ENCODE measurements at places on chromosomes 1 and 21.

- DNase-seq: no peak
Measured at GRCh38 chr1:205371871-205372660, 15.3 kb upstream of the KLHDC8A start.

- no peak for DNase-seq
Measured at GRCh38 chr1:183757061-183757460, 47.9 kb upstream of the RGL1 start.

DNA sequence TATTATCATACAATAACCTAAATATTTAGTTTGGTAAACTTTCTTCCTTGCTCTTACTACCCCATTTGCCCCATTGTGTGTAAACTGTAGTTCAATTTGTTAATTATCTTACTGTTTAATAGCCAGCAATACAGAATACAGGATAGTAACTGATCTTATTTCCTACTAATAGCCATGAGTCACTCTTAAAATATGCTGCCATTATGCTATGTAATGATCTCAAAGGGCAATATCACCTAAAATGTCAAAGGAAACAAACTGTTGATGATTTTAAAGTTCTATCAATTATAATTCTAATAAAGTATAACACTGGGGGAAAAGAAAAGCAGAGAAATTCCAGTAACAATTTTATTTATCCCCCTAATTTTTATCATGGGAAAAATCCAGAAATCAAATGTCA is 4.3 kb downstream of the SLC30A1 start:
- DNase-seq: no peak

- no peak for DNase-seq
Measured at GRCh38 chr1:168907053-168907452, 178.0 kb upstream of the DPT start.

- DNase-seq: no peak
Measured at GRCh38 chr21:41478319-41479177, 29.4 kb downstream of the TMPRSS2 start.

DNA sequence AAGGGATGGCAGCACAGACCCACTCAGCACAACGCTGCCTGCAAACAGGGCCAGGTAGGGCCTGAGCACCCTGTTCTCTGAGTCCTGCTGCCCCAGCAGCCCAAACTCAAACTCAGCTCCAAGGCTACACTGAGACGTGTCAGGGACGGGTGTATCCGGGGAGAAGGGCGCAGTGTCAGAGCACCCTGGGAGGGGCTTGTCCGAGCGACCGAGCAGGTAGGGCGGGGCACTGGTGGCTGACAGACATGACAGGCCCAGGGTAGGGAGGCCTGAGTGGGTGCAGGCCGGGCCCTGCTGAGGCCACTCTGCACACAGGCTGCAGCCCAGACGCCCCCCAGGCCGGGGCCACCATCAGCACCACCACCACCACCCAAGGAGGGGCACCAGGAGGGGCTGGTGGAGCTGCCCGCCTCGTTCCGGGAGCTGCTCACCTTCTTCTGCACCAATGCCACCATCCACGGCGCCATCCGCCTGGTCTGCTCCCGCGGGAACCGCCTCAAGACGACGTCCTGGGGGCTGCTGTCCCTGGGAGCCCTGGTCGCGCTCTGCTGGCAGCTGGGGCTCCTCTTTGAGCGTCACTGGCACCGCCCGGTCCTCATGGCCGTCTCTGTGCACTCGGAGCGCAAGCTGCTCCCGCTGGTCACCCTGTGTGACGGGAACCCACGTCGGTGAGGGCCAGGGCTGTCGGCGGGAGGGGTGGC is 5.5 kb downstream of the SCNN1D start:
- no peak for DNase-seq

- DNase-seq: no peak
Measured at GRCh38 chr1:32159189-32159588, 20.3 kb upstream of the TXLNA start.

DNA sequence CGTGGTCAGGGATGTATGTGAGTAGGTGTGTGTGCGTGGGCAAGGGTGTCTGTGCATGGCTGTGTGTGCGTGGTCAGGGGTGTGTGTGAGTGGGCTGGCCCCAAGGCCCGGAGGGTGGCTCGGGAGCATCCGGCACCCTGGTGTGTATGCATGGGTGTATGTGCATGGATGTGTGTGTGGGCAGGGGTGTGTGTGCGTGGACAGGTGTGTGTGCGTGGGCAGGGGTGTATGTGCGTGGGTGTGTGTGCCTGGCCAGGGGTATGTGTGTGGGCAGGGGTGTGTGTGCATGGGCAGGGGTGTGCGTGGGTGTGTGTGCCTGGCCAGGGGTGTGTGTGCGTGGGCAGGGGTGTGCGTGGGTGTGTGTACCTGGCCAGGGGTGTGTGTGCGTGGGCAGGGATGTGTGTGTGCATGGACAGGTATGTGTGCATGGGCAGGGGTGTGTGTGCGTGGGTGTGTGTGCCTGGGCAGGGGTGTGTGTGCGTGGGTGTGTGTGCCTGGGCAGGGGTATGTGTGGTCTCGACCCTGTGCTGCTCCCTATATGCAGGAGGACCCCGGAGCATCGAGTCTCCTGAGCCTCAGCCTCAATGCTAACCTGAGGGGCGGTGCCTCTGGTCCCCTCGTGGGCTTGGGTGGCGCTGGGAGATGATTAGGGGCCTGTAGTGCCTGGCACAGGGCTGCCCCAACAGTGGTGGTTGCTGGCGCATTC is 16.3 kb downstream of the ARHGEF16 start:
- DNase-seq: no peak

GRCh38 chr1:151935154-151935553 is 25.8 kb upstream of the THEM4 start:
- DNase-seq: no peak

GRCh38 chr1:204194771-204195170 is 1.5 kb downstream of the KISS1 start:
- no peak for DNase-seq

DNA sequence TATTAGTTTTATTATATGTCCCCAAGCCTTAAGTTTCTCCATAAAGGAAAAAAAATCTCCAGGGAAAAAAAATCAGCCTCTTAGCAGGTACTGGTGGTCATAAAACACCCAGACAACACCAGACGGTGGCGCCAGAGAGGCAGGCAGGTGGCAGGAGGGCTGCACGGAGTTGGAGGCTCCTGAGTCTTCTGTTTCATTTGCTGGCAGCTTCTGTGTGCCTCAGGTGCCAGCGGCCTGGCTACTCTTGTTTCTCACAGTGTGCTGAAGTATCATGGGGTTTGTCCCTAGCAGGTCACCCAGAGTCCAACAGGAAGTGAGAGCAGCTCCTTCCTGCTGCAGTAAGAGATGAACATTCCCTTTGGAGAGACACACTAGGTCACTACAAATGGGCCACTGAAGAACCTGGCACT is 123.3 kb upstream of the GADD45A start:
- DNase-seq: peak; percentile 66

DNA sequence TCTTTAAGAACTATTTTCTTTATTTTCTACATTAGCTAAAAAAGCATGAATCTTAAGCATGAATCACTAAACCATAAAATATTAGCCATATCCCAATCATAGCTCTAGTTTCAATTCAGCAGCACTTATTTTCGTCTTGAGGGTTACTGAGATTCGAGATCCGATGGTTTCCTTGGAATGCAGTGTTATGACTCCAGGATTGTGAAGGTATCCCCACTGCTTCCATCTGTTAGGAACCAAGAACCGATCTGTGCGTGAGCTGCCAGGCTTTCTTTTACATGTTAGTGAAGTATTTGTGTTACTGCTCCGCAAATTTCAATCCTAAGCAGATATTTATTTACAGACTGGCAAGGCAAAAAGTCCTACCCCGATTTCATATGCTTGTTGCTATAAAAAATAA is 18.8 kb downstream of the TNFRSF9 start:
- no peak for DNase-seq

GRCh38 chr1:17719874-17720273 is 35.3 kb upstream of the ACTL8 start:
- DNase-seq: no peak

DNA sequence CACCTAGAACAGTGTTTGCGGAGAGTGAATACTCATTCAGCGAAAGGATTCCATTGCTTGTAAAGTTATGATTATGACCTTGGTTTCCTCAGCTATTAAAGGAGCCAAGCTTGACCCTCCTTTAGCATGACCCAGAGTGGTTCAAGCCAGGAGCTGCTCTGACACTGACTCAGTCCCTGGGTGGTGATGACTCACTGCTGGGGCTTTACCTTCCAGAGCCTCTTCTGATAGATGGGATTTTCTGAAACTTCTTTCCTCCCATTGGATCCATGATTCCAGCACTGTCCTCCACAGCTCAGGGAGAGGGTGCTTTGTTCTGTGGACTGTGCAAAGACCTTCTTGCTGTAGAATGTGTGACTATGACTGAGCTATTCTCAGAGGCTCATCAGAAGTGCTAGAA is 77.4 kb downstream of the S1PR1 start:
- no peak for DNase-seq

- no peak for DNase-seq
Measured at GRCh38 chr1:184162281-184162680, 110.8 kb downstream of the TSEN15 start.

GRCh38 chr1:164263540-164263939 is 295.4 kb upstream of the PBX1 start:
- no peak for DNase-seq

DNA sequence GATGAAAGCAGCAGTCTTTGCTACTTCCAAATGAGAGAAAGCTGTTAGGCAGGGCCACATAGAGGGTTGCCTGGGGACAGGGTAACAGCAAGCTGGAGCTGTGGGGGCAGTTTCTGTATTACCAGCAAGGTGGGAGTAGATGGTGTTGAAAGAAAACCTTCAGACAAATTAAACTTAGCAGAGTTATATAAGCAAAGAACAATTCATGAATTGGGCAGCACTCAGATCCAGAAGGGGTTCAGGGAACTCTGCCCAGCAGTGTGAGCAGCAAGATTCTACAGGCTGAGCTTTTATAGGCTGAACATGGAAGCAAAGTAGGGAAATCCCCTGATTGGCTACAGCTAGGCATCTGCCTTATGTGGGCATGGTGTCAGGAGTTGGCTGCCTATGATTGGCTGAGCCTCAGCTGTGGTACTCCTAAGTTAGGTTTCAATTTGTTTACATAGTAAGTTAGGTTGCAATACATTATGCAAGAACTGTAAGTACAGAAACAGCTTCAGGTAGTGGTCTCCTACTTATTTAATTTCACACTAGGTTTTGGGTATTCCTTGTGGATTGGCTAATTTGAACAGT is 64.1 kb upstream of the TMPRSS2 start:
- DNase-seq: no peak

DNA sequence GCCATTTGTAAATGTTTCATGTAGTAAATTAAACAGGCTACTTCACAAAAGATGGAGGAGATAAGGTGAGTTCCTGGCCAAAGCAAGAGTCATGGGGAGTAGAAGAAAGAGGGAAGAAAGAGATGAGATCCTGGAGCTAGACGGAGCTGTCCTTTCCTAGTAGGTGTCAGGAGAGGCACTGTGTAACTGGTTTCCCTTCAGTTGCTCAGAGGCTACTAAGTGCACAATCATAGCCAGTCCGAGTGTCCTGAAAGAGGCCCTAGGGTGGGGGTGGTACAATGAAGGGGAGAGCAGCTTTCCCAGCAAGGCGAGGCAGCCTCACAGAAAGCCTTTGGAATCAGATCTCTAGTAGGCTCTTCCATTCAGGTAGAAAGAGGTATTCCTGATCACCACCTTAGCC is 390.9 kb downstream of the KCNH1 start:
- no peak for DNase-seq

GRCh38 chr1:18328803-18329202 is 151.9 kb upstream of the KLHDC7A start:
- no peak for DNase-seq

GRCh38 chr1:50593515-50593914 is 170.3 kb upstream of the DMRTA2 start:
- DNase-seq: no peak

DNA sequence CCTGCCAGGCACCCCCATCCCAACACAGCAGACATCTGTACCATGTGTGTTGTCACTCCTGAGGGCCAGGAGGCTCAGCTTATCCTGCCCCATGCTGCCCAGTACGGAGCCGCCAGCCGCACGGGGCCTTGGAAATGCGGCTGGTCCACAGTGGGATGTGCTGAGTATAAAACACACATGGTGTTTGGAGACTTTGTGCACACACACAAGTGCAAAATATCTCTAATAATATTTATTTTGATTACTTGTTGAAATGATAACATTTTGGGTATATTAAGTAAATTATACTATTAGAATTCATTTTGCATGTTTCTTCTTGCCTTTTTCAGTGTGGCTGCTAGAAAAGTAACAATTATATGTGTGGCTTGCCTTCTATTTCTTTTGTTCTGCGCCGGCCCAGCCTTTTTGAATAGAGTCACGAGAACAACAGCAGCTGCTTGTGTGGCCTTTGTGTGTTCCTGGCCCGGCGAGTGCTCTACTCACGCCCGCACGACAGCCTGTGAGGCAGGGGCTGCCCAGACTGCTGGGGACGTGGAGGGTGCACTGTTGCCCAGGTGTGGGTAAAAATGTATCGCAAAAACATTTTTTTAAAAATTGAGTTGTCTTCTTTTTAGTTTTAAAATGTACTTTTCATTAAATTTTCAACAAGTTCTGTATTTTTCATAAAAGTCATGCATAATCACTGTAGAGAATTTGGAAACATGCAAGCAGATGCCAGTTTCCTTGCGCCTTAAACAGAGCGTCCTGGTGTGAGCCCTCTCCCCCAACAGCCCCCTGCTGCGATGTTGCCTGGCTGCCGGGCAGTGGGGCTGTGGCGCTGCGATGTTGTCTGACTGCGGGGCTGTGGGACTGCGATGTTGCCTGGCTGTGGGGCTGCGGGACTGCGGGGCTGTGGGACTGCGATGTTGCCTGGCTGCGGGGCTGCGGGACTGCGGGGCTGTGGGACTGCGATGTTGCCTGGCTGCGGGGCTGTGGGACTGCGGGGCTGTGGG is 35.5 kb downstream of the COQ8A start:
- DNase-seq: peak; percentile 83

DNA sequence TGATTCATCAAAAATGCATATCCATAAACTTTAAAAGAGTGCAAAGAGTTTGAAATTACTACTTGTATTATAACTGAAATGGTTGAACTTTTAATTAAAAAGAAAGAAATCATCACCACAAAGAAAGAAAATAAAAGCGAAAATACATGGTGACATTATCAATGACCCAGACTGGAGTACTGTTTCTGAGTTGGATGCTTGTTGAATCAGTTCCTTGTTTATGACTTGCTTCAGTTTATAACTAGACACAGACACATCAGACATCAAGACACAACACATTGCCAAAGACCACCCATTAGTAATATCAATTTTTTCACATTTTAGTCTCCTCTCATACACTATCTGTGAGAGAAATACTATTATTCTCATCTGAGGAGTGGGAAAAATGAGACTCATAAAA is 293.0 kb downstream of the MRPL39 start:
- no peak for DNase-seq

- DNase-seq: no peak
Measured at GRCh38 chr1:67874501-67875111, 41.3 kb upstream of the GNG12 start.

DNA sequence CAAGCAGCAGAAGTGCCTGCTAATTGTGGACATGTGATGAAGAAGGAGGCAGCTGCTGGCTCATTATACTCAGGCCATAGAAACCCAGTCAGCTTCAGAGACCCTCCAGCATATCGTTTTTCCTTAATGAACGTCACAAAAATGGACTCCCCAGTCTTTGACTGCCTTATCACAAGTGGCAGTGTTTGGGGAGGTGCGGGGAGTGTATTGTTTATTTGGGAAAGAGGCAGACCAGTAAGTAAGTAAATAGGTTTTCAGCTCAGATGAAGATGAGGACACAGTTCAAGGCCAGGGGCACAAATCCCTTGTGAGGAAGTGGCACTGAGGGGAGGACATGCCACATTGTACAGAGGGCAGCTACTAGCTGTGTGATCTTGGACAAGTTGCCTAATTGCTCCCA is 43.5 kb upstream of the NRDC start:
- peak; percentile 37 for DNase-seq

Data from NCI-H1092 (cell line).